ENCODE measurements at places on chromosomes 6 and 20.

DNA sequence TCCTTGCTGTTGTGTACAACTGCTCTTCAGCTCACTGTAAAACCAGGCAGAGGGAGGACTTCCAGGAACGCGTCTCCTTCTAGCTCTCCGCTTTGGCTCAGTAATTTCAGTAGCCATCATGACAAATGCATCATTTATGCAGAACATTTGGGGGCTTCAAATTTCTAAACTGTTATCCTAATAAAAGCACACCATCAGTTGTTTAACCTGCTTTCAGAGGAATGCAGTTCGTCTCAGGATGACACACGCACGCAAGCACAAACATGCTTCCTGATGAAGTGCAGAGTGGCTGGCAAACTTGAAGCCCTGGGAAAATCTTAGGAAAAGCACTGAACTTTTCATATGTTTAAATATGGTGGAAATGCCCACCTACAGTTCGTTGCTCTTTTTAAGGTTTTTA, 24.4 kb downstream of the SLC22A23 start:
- DNase-seq = no peak

DNA sequence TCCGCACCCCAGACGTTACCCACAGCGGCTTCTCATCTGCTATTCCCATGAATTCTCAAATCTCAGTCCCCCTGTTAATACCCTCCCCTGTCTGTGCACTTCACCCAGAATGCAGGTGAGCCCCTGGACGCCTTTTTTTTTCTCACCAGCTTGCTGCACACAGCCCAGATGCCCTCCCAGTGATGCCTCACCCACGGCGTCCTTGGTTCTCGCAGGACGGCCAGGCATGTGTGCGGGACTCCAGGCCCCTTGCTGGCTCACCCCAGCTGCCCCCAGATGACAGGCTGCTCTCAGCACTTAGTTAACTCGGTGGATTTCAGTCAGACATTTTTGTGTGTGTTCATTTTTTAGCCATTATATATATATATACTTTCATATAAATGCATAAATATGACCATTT, 25.4 kb upstream of the PI16 start:
- no peak for DNase-seq

- no peak for DNase-seq
These were observed 162.2 kb upstream of the THEMIS start for GRCh38 chr6:128062882-128063603.

DNA sequence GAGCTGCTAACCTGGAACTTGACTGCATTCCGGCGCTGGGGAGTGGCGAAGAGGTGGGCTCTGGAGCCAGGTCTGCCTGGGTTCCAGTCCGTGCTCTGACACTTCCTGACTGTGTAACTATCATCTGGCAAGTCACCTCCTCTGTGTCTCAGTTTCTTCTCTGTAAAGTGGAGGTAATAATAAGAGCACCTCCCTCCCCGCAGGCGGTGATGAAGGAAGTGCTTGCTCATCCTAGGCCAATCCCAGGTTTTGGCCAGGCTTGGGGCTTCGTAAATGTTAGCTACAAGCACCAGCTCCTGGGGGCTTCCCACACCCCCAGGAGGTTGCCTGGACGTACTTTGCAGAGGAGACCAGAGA, 32.8 kb downstream of the SNAI1 start:
- DNase-seq = no peak

- DNase-seq = no peak
These were observed 731.6 kb upstream of the MMS22L start for GRCh38 chr6:98014442-98015201.

DNA sequence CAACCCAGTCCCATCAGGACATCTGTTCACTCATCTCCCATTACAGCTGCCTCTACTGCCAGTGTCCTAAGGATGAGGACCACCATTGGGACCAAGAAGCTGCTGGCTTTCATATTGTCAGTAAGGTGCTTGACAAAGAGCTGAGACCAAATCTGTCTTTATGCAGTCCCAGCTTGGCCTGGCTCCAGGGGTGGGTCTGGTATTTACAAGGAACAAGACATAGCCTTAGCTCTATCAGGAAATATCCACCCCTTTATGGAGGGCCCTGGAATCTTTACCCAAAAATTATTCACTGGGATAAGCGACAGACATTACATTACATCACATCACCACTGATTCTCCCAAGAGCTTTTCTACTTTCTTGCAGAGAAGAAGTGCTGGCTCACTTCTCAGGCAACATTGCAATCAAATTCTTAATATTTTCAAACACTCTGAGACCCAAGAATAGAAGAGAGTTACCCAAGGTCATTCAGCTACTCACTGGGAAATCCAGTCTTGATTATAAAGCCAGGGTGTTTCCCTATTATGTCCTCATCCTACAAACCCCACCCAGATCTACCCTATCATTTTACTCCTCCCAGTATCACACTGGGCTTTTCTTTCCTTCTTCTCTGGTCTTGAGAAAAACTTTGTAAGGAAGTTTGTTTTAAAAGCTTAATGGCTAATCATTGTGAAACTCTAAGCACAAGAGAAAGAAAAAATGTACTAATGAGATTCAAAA, 11.5 kb upstream of the PI3 start:
- DNase-seq = no peak

DNA sequence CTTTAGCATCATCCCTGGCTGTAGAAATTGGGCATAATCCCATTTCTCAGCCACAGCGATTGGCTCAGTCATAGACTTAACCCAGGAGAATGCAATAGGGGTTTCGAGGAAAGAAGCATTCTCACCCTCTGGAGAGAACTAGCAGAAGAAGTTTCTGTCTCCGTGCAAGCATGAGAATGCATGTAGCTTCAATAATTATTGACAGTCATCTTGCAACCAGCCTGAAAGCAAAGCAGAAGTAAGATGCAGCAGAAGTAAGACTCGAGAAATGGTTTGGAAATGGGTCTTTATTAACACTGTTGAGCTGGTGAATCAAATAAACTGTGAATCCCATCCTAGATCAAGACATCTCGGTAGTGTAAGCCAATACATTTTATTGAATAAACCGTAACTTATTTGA, 828.8 kb upstream of the GJE1 start:
- DNase-seq = no peak

- no peak for DNase-seq
These were observed 91.7 kb upstream of the NFATC2 start for GRCh38 chr20:51634257-51634656.

DNA sequence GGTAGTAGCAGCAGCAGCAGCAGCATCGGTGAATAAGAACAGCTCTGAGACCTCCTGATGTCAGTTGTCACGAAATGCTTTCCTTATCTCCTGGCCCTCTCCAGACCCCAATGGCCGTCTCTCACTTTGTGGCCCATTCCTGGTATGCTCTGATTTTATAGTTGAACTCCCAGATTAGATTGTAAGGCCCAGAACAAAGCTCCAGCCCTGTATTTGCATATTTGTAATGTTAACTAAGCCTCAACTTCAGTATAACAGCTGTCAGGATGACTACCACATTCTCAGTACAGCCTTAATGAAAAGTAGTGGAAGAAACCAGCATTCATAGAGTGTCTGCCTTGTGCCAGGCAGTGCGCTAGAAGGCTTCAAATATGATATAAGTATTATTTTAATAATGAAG, 180.9 kb downstream of the SASH1 start:
- DNase-seq = no peak

DNA sequence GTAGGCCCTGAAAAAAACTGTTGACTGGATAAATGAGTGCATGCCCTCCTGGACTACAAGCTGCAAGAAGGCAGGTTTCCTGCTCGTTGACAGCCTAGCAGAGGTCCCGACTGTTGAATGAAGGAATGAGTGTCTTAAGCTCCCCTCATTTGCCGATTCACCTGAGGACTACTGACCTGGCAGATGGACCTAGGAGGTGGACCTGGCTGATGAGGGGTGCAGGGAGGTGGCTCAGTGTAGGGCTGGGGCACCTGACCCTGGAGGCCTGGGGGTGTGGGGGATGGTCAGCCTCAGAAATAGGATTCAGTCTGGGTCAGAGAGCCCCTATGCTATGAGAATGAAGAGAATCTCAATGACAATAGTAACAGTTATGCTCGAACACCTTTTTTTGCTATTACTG, 11.6 kb upstream of the TFAP2C start:
- DNase-seq = no peak

- no peak for DNase-seq
These were observed 27.1 kb downstream of the RIPOR2 start for GRCh38 chr6:24908650-24909035.

DNA sequence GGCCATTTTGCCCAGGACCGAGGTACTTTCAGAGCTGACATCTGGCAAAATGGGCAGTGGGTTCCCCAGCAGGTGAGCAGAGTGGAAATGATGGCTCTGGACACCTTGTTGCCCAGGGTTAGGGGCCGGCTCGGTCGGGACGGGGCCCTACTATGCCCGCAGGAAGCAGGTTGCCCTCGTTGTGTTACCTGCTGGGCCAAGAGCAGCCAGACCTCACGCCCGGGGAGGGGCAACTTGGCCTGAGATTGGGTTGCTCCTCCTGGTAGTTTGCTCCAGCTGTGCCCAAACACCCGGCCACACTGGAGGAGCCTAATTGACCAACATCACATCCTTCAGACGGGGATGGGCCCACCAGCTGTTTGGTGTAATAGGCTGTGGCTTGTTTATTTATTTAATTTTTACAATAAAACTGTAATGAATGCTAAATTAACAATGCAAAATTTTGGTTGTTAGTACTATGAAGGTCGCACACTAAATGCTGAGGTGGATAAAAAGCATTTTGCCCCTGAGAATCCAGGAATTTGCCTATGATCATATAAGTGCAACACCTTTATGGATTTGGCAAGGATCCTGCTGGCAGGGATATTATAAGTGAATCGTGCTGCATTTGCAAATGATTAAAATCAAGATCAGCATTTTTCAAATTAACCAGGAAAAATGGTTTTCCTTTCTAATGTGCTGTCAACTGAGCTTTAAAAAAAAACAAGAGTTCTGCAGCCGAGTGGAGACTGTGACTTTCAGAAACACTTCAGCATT, 26.6 kb upstream of the PCMTD2 start:
- DNase-seq = no peak

- DNase-seq = no peak
These were observed 112.0 kb downstream of the BACH2 start for GRCh38 chr6:90184334-90185298.

DNA sequence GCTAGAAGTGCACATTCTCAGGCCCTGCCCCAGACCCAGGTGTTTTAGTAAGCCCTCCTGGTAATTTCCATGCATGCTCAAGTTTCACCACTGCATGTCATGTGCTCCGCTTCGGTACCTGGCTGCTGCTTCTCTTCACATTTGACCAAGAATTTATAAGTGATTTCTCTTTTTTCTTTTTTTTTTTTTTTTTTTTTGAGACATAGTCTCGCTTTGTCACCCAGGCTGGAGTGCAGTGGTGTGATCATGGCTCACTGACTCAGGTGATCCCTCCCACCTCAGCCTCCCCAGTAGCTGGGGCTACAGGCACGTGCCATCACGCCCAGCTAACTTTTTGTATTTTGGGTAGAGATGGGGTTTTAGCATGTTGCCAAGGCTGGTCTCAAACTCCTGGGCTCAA, 16.0 kb downstream of the TM9SF4 start:
- DNase-seq = no peak

DNA sequence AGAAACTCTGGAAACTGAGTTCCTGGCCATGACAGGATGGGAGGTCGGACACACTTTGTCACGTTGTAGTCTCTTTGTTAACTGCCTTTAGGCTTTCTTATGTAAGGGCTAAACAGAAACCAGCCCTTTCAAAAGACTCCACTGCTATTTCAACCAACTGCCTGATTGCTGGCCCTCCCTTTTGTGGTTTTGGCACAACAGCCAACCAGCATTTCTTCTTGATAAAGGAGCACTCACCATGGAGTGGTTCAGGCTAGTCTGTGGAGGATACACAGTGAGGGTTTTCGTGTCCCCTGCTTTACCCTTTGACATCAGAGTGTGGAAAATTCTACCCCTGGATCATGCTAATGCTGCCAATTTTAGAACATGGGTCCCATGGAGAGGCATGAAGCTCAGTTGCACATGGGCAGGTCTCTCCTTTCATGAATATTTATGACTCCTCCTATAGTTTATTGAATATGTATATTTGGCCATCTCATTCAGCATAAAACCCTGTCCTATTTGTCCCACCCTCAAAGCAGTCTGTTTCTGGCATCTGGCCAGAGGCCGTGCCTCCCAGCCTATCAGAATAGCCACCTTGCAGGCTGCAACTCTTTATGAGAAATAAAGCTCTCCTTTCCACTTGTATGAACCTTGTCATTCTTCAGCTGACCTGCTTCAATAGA, 148.3 kb downstream of the HS3ST5 start:
- no peak for DNase-seq

- DNase-seq = no peak
These were observed 222.8 kb downstream of the UST start for GRCh38 chr6:148969603-148970061.

DNA sequence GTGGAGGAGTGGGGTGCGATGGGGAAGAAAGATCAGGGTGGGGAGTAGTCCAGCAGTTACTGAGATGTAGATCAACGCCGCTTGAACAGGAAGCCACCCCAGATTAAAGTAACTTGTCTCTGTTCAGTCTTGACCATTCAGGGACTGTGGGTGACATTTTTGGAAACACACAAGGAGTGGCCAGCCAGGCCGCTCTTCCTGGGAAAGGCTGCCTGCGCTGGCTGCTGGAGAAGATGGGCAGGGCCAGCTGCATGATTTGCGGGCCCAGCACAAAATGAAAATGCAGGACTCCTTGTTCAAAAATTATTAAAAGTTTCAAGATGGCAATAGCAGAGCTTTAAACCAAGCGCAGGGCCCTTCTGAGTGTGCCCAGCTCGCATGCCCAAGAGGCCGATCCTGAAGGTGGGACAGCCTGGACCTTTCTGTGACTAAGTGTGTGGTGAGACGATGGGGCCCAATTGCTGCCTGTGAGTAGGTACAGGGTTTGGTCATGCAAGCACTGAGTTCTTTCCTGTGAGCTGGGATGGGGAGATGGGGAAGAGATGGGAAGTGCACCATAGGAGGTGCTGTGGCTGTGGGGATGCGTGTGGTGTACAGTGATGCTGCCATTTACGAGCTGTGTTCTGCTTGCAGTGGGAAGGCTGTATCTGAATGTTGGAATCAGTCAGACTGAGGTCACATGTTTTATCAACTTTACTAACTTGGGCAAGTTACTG, 51.3 kb downstream of the DAAM2 start:
- no peak for DNase-seq

GRCh38 chr20:53922901-53923314, 147.5 kb downstream of the BCAS1 start:
- no peak for DNase-seq

- DNase-seq = no peak
These were observed 250.4 kb downstream of the C6orf118 start for GRCh38 chr6:165059032-165059431.

GRCh38 chr6:20533746-20534294, 437 bp upstream of the CDKAL1 start:
- no peak for DNase-seq
